MCF 10A (cell line): ENCODE measurements at places on chromosomes 3 and 15. TPM values are rescaled to one million over a fixed set of nuclear protein-coding genes. Genes with fewer than 3 reads are reported as not detected.

Gene P2RY1
- 0.28 and 0.49 TPM in 2 replicates for total RNA-seq

Gene CCR3
- not detected in 2 replicates for total RNA-seq

Gene GPR160
- total RNA-seq = 1.8 and 2.6 TPM in 2 replicates

Gene RUBCN
- 29.9 and 35.5 TPM in 2 replicates for total RNA-seq

Gene EAF1
- total RNA-seq = 28.3 and 29.8 TPM in 2 replicates

Gene DUOXA2
- total RNA-seq = not detected in 2 replicates

Gene IL5RA
- not detected in 2 replicates for total RNA-seq

DNA sequence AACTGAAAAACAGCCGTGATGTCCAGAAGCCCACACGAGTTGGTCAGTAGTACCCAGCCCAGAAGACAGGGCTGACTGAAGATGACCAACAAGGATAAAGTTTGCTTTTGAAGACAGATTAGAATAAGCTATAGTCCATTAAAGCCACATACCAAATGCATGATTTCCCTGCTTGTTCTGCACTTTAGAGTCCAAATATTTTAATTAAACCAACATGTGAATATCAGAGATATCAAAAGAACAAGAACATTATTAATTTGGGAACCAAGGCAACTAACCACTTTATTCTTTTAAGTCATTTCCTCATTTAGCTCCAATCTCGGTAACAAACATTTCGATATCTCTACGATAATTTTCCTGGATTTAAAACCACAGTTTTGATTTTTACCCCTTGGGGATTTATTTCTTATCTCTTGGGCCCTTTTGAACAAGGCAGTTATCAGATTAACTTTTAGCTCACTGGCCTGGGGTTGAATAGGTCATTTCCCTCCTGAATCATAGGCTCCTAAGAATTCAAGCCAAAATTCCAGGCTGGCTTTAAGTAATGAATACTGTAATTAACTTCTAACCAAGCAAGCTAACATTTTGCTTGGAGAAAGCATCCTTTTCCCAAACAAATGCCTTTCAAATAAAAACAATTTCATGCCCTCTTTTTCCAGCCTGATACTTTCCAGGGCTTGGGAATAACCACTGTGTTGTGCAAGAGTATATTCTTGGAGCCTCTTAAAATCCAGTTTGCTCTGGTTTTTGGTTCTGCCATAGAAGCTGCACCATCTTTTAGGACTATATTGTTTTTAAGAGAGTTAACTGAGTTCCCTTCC is 102.9 kb upstream of the NR2E3 start:
- no peak for DNase-seq

GRCh38 chr15:89630260-89630659 is 25.0 kb downstream of the KIF7 start:
- DNase-seq = no peak

DNA sequence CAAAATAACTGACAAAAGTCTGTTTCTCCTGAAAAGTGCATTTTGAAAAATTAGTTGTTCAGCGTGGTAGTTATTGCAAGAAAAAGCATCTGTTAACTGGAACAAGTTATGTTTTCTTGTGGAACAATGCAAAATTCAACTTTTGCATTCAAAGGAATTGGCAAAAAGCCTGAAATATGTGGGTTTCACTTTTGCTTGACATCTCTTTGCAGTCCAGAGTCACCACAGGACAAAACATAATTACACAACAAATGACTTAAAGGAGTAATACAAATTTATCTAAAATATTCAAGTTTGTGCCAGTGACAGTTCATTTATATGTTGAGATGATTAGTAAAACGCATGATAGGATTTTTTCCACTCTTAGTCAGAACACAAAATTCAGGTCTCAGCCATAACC is 96.3 kb upstream of the P2RY1 start:
- peak; percentile 33 for DNase-seq

- peak; percentile 29 for DNase-seq
Observed at GRCh38 chr3:11084098-11084497, 70.2 kb upstream of the HRH1 start.

- DNase-seq = no peak
Observed at GRCh38 chr3:17074559-17074958, 189.8 kb downstream of the PLCL2 start.

DNA sequence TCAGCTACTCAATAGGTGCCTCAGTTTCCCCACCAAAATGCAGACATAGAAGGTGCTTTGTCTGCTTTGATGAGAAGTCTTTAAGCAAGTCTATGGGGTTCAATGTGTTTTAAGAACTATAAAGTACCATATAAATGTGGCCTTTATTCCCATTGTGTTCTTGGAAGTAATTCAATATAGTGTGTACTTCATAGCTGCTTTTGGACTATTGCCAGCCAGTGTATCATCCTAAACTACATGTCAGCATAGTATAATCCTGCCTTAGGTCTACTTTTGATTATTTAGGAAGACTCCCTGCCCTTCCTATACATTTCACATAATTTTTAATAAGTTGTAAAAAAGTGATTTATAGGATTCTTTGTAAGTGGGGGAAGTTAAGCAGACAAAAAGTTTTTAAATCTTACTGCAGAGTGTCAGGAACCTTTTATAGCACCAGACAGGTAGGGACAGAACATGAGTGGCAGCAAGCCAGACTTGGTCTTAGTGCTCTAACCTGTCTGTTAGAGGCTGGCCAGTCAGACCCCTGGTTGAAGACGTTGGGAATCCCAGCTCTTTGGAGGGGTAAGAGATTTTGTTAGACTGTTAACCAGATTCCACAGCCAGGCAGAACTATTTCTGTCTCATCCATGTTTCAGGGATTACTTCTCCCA is 48.4 kb downstream of the MLH1 start:
- DNase-seq = peak; percentile 11

DNA sequence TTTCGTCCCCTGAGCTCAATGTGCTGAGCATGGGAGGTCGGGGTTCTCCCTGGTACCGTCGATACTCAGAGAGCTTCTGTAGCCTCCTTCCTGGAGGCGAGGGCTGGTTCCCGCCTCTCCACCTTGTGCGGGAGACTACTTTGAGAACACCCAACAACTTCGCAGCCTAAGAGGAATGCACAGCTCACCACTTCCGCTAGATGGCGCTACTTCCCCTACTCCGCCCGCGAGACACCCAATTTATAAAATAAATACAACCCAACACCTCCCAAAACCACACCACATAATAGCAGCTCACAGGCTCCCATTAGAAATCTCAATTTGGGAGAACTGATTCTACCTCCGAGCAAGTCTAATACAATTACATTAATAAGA is 1.2 kb downstream of the RGMA start:
- DNase-seq = peak; percentile 80

GRCh38 chr15:68586274-68586961 is 7.6 kb downstream of the CORO2B start:
- DNase-seq = peak; percentile 79

DNA sequence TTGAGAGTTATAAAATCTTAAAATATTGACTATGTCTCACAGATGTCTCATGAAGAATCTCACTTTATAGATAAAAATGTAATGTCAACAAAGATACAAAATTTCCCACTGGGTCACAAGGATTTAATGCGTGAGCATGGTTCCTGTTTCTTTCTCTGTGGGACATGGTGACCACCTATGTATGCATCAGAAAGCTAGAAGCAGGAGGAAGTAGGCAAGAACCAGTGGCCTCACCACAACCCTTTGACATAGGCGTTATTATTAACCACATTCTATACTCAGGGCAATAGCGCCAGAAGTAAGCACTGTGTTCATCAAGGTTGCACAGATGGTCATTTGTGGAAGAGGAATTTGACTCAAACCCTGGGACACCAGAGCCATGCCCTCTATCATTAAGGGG is 11.7 kb upstream of the ADAMTS17 start:
- no peak for DNase-seq

DNA sequence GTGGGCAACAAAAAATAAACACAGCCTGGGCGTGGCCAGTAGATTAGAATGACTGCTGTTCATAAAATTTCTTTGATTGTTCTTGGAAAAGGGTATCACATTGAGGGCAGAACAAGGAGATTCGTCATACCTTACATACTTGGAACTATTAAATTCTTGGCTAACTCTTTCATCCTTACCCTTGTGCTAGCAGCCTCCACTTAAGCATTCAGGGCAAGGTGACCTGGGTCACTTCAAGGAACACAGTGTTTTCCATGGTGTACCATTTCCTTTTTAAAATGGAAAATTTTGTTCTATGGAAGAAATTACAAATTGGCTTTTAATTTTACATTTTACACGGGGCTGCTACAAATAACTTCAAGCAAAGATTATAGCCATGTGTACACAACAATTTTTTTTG is 60.8 kb downstream of the MINDY4B start:
- no peak for DNase-seq

DNA sequence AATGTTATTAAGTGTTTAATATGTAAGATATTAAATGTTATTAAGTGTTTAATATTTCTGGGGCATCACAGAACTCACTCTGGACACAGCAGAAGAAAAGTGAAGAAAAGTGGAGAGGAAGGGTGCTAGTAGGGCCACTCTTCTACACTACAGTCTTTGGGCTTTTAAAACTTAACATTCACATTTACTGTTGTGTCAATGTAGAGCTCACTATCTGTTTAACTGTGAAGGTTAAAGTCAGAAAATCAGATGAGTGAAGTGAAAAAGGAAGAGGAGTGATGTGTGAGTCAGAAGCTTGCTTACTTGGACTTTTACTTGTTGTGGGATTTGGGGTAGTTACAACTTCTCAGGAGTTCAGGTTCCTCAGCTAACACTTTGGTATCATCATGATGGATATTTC is 145.3 kb upstream of the DNAJC19 start:
- peak; percentile 2 for DNase-seq

DNA sequence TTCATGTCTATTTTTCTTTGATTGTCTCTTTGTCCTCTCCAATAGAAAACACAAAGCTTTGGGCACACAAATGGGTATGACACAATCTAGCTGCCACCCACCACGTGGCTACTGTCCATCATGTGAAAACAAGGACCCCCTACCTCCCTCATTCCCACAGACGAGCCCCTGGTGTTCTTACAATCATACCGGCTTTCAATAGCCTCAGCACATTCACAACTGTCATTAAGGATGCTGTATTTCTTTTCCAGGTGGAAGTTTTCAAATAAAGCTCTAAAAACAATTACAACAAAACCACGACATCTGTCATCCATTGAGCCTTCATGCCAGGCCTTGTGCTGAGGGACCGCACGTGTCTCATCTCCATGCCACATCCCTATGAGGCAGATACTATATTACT is 552.6 kb upstream of the ADAMTS9 start:
- DNase-seq = no peak

DNA sequence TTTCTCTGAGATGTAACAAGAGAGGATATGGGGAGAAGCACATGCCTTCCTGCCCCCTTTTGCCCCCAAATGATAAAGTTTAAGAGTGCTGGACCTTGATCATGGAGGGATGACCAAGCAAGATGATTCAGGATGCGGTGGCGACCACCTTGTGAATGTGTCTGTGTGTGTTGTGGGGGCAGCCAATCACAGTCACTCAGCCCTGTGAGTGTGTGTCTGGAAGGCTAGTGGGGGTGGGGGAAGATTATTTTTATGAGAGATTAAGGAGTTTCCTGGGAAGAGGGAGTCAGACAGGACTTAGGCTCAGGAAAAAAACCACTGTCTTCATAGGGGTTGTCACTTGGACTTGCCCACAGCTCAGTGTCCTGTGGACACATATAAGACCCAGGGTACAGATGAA is 57.8 kb upstream of the KY start:
- DNase-seq = no peak

GRCh38 chr15:97915261-97915660 is 45.2 kb upstream of the ARRDC4 start:
- DNase-seq = no peak

GRCh38 chr3:114809668-114810413 is 337.2 kb downstream of the ZBTB20 start:
- peak; percentile 69 for DNase-seq

GRCh38 chr3:136545664-136546268 is 206.4 kb downstream of the STAG1 start:
- peak; percentile 20 for DNase-seq

DNA sequence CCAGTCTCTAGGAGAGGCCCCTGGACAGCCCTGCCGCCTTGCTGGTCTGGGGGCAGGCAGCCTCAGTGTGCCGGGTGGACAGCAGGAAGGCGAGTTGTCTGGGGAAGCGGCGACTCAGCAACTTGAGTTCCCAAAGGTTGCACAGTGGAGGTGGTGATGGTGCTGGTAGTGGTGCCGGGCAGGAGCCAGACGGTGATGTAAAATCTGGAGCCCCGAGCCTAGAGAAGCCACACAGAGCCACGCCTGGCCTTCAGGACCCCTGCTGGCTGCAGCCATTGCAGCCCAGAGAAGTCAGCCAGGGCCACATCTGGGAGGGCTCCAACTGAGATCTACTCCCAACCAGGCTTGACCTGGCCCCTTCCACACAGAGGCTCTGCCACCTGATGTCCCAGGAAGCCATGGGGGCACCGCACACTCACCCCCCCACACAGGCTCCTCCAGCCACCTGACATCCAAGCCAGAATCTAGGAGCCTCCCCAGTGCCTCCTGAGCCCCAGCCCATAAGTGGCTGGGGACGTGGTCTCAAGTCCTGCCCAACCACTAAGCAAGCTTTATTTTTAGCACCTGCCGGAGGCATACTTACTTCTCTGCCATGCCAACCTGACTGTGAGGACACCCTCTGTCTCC is 8.8 kb downstream of the C3orf22 start:
- no peak for DNase-seq

DNA sequence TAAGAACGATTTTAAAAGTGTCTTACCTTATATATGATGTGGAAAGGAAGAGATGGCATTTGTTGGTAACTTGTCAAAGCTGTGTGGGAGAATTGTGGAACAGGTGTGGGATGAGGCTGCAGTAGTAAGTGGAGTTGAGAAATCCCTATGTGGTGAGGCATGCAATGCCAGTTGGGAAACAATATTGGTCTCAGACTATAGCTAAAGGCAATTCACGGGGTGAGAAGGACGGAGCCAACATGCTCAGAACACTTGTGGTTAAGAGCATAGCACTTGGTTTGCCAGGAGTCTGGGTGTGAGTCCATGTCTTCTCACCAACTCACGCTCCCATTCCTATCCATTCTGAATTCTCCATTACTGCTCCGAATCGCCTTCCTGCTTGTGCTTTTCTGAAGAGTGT is 615.6 kb upstream of the ADAMTS9 start:
- peak; percentile 43 for DNase-seq

DNA sequence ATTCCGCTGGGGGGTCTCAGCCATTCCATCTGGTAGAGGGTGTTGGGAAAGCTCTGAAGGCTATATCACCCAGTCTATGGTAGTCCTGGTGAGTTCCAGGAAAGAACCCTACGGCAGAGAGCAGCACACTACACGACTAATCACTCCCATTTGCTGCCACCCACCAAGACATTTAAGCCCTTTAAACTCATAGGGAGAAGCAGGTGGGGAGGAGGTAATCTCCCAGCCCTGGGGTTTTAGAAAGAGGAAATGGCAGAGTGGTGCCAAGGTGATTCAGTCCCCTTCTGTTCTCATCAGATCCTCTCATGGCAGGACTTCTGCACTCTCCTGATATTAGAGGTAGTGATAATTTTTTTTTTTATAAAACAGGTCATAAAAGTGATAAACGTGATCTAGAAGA is 10.6 kb upstream of the VWA5B2 start:
- no peak for DNase-seq
